ENCODE measurements at places on chromosomes 11 and 22.

DNA sequence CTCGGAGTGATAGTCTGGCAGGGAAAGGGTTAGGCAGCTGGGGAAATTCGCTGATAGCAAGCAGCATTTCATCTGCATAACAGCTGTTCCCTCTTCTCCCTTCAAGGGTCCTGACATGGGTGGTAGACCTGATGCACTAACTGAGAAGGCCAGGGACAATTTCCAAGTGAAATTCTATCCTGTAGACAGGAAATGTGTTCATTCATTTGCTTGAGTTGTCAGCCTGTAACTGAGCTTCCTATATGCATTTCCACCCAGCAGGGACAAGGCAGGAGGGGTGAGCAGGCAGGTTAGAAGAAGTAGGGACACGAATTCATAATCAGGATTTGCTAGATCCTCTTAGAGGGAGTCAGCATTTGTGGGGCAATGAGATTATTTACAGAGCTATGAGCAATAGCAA lies 154.3 kb upstream of the NCAM1 start:
- DNase-seq, result no peak

DNA sequence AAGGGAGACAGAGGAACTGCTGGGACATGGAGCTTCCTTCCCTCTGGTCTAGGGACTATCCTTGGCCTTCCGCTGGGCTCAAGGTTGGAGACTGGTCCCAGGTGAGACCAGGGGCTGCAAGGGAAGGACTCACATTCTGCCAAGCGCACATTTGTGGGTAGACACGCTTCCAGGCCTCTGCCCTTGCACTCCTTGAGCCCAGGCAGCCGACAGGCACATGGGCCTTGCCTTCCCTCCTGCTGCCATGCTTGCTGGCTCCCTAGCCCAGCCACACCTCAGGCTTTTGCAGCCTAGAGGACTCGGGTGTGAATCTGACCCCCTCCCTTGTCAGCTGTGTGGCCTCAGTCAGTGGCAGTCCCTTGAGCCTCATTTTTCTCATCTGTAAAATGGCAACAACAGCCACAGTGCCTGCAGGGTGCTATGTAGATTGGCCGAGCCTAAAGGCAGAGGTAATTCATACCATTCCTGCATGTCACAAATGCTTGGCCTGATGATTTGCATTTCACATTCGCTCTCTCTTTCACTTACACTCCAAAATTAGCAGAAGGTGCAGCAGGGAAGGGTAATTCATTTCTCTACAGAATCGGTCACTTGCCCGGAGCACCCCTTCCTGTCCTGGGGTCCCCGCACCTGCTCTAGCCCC lies 57.6 kb upstream of the NECTIN1 start:
- DNase-seq, result no peak

- peak; percentile 39 for DNase-seq
Observed at GRCh38 chr11:1863352-1864216, 10.7 kb downstream of the LSP1 start.

GRCh38 chr11:72422414-72422813 lies 11.9 kb downstream of the CLPB start:
- no peak for DNase-seq

DNA sequence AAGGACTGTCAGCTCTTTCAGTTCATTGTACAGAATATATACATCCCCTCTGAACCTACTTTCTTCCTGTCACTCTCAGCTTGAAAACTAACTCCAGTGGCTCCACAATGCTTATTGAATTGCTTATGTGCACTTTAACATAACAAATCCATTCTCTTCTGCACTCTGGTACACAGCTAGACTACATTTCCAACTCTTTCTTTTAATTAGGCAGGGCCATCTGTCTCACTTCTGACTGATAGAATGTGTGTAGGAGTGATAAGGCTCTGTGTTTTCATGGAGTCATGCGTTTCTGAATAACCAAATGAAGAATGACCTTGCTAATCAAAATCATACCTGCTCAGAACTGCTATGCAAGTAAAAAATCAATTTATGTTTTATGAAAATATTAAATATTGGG lies 278.5 kb upstream of the CCDC179 start:
- DNase-seq, result no peak

DNA sequence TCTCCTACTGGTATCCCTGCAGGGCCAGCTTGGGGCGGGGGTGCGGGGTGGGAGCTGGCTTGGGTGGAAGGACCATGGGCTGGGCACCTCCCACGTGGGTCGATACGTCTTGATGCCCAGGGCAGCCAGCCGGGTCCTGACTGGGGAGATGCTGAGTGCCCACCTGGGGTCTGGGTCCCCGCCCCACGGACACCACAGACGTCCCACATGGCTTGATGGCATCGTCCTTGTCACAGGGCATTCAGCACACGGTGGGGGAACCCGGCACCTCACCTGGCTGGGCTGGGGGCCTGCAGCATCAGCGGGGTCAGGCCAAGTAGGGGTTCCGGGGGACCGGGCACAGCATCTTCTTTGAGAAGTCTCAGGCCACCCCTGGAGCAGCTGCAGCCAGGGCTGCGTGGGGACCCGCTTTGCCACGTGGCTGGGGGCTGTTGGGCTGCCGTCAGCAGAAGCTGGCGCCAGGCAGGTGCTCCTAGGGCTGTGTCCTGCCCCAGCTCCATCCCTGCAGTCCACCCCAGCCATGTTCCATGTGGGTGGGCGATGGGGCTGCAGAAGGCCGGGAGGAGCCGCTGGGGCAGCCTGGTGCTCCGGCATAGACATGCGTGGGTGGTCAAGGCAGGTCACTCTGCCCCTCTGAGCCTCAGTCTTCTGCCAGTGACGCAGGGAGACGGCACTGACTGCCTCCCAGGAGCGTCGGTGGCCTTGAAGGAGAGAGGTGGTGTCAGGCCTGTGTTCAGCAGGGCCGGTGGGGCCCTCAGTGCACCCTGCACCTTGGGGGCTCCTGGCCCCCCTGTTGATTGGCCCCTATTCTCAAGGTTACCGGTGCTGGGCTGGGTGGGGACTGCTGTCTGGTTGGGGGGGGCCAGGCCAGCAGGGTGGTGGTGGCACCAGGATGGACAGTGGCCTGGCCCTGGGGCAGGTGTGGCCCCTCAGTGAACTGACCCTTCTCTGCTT lies 8.4 kb downstream of the SELENOO start:
- DNase-seq, result no peak

DNA sequence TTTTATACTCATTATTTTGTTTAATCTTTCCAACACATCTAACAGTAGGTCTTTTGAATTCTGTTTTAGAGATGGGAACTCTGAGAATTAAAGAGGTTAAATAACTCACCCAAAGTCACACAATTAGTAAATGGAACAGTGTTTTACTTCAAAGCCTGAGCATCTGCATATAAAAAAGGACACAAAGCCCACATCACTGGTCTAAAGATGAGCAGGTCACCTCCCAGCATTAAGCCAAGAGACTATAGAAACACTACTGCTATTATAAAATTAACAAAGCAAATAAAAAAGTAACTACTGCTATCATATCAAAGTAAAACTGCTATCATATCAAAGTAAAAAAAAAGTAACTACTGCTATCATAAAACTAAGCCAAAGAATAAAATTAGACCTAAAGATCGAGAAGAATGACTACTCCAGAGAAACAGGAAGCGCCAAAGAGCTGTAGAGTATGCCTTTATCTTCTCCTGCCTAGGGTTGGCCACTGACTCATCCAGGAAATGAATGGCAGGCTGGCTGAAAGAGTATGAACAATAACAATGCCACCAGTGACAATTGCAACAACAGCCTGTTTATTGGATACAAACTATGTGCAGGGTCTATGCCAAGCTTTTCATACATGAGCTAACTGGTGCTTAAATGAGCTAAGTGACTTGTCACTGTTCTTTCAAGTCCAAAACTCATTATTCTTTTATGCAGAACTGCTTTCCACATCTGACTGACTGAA lies 1153.0 kb upstream of the TENM4 start:
- DNase-seq, result peak; percentile 10

DNA sequence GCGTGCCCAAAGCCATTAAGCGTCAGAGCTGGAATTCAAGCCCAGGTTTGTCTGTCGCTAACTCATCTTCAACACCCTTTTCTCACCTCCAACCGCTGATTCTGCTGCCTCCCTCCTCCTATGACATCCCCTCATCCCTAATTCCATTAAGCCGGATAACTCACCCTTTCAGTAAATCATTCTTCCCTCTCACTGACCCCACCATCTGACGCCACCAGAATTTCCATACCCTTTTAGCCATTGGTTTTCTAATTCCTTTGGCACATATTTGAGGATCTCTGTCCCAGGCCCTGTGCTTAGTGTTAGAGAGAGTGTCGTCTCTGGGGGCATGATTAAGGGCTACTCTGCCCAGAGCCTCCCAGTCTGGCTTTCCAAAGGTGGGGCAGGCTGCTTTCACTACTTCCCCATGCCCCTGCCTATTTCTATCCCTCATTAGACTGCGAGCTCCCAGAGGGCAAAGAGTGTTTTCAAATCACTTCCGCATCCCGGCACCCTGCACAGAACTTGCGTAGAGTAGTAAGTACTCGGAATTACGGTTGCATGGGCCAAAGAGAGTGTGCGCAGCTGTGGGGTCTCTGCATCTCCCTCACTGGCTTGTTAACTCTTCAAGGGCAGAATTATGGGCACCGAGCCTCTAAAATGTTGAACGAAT lies 3.9 kb downstream of the KLHL35 start:
- DNase-seq, result no peak

DNA sequence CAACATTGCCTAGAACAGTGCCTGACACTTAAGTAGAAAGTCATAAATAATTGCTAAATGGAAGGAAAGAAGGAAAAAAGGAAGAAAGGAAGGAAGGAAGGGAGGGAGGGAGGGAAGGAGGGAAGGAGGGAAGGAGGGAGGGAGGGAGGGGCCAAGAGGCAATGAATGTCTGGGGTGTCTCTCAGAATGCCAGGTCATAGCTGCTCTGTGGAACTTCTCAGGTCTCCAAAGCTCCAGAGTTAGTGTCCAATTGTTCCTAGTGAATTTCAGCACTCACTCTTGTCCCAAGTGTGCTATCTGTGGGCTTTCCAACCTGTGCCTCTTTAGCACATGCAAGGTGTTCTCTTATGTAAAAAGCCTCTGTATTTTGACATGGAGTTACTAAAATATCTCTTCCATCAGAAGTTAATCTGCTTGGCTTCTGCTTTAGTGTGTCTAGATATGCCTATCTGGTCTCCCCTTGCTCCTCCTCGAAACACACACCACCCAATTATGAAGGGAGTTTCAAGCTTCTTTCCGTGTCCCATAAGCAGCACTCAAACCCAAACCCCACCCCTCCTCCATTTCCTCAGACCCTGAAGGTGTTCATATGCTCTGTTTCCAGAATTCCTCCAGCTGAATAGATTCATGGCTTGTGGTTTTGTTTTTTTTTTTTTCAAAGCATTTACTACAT lies 56.5 kb downstream of the FAM76B start:
- no peak for DNase-seq

DNA sequence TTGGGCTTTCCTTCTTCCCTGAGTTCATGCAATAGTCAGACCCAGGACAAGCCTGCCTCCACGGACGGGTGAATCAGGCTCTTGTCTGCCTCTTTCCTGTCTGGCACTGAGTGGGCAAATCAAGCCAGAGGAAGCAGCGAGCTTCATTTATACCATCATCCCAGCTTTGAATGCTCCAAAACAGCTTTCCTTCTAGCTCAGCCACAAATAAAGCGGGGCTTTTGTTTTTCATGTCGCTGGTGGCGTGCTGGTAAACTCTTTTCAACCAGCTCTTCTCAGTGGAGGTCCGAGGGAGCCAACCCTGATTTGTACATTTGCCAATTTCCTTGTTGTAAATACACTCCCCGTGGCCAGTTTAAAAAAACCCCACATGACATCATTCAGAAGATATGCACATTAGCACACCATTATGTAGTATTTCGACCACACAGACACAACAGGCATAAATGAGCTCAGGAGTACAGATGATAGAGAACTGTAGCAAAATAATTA lies 8.6 kb downstream of the C11orf91 start:
- peak; percentile 75 for DNase-seq

- DNase-seq, result no peak
Observed at GRCh38 chr11:92762121-92762540, 207.3 kb upstream of the MTNR1B start.

DNA sequence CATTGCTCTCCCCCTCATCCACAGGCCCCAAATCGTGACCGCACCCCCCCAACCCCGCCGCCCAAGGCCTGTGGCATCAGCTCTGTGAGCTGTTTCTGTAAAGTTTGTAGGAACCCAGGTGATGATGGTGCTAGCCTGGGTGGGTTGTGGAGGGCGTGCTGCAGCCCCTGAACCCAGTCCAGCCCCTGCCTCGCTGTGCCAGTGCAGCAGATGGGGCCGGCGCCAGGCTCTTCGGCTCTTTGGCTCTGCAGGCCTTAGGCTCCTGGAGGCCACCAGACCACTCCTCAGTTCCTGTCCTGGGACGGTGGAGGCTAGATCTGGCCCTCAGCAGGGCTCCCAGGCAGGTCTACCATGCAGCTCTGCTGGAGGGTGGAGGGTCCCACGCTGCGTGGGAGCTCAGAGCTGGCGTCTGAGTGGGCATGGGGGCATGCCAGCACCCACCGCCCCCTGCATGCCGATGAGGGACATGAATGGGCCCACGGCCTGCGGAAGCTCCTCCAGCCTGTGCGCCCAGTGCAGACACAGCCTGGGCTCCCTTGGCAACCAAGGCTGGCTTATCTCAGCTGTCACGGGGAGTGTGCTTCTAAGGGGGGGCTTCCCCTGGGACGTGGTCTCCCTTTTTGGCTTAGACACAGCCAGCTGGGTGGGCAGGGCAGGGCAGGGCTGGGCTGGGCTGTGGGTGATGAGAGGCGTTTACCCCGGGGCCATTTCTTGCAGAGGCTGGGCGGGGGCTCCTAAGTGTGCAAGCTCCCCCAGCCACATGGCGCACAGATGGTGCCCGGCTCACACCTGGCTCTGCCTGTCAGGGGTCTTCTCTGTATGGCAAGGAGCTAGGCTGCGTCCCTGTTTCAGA lies 1187.6 kb downstream of the BRD1 start:
- DNase-seq, result no peak

GRCh38 chr11:7490054-7490453 lies 4.7 kb downstream of the OLFML1 start:
- peak; percentile 13 for DNase-seq
